ENCODE measurements at places on chromosomes 6 and 20.

DNA sequence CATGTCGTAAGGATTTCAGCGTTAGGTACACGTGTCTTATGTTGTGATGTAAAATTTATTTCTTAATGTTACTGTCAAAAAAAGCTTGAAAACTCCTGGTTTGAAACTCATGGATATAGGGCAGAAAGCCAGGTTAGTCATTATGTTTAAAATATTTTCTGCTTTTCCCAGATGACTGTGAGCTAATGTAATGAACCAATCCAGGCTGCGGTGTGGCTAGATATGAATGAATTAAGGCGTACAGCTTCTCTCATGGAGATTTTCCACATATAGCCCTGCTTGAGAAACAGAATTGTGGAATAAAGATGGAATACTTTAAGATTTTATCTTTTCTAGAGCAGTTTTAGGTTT is 80.3 kb upstream of the STMND1 start:
- no peak for DNase-seq

DNA sequence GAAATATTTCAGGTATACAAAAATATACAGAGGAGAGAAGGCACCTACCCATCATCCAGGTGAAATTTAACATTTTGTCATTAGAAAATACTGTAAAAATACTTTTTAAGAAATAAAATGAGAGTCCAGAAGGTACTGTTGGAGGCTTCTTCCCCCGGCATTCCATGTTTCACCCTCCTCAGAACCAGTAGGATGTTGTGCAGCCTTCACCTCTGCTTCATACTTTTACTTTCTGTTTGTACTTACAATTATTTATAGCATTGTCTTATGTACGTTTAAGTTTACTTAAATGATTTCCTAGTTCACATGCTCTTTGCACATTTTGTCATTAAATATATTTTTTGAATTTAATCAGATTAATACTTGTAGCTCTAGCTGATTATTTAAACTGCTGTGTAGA is 30.9 kb downstream of the TMEM200A start:
- DNase-seq = no peak

- no peak for DNase-seq
Measured at GRCh38 chr20:19830211-19830785, 72.2 kb downstream of the RIN2 start.

DNA sequence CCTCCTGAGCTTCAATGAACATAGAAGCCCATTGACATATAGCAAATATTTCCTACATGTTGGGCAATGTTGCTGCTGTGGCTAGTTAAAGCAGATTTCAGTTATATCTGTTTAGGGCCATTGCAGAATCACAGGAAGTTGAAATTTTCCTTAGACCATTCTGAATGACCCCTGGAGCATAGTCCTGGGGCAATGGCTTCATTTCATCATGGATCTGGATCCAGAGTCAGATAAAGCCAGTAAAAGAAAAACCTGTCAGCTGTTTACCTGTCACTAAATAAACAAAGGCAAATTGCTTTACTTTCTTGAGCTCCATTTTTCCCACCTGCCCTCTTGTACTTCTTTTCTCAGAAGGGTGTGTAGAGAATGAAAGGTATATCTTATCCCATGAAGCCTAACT is 494.0 kb upstream of the MAP3K7 start:
- no peak for DNase-seq

DNA sequence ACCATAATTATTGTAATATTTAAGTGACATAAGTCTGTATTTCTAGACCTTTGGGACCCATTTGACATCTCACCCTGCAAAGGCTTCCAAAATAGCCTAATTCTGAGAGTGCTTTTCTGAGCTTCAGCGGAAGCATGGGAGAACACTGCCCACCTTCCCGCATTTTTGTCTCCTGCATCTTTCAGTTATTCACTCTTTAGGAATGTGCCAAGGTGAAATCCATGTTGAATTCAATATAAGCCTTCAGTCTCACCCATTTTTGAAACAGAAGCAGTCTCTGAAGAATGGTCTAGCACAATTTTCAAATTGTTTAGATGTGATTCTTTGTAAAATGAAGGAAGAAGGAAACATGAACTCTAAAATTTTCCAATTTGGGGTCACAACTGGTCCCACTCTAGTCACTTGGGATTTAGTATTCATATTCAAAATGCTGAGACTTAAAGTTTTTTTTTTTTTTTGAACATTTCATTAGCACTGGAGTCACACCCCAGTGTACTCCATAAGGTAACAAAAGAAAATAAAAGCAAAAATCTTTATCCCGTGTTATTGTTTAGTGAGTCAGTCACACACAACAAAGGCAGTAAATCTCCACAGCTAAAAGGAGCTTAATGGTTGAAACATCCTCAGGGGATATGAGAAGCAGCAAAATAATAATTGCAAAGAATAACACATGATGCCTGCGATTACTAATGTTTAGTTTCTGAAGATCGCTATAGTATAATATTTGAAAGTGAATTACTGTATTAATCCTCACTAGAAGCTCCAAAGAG is 479.9 kb upstream of the BTBD3 start:
- no peak for DNase-seq

Data from HEK293T (cell line).